Stimulated activated CD8-positive, alpha-beta memory T cell treated with anti-CD3 and anti-CD28 coated beads, Interleukin-15, amount 100 ng/mL, for 24 hours (primary cell): ENCODE measurements at places on chromosomes 3 and 15.

DNA sequence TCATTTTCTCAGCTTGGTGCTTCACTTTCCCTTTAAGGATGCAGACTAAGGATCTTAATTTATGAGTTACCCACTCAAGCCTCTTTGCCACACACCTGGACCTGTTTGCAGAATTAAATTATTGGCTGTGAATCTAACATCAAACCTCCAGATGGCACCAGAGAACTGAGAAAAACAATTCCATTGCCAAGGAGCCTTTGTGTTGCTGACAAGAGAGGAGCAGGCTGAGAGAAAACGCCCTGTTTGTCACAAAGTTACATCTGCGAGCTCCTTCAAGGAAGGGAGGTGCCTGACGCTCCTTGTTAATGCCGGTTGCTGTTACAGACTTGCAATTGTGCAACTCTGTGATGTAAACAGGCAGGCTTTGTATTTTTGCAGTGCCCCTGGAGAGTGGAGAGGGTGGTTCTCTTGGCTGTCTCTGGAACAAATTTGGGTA lies 36.3 kb upstream of the TMC3 start:
- DNase-seq: no peak

- no peak for DNase-seq
These were observed 147.6 kb downstream of the KLF13 start for GRCh38 chr15:31474059-31474868.

- no peak for DNase-seq
These were observed 53.7 kb downstream of the CD47 start for GRCh38 chr3:108036984-108037741.

DNA sequence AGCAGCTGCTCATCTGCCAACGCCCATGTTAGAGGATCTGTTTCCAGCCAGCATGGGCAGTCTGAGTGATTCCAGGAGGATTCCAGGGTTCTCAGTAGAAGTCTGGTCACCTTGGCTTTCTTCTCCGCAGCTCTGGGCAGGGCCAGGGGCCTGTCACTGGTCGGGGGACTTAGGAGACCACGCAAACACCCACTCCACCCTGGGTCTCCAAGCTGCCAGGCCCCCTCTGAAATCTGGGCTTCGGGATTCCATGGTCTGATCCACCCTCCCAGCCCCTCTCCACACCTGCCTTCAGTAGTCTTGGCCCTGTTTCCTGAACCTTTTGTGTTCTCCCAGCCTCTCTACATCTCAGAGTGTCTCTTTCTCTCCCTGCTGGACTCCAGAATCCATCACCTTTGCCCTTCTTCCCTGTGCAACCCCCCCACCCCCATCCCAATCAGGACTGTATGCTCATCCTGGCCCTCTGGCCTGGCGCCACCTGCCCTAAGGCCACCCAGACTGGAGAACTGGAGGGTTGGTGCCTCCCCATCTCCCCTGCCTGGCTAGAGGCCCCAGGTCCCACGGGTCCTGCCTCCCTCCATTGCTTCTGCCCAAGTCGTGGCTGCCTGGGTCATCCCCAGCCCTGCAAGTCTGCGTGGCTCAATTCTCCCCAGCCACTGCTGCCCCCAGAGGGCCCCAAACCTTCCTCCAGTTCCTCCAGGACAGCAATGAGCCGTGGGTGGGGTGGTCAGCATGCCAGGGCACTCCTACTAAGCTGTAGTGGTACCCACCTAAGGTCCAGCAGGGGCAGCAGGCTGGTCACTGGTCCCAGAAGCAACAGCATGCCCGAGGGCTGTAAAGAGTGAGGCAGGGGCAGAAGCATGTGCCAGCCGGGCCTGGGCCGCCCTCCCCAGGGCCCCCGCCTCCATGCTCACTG lies 102.8 kb downstream of the TBC1D2B start:
- DNase-seq: no peak

DNA sequence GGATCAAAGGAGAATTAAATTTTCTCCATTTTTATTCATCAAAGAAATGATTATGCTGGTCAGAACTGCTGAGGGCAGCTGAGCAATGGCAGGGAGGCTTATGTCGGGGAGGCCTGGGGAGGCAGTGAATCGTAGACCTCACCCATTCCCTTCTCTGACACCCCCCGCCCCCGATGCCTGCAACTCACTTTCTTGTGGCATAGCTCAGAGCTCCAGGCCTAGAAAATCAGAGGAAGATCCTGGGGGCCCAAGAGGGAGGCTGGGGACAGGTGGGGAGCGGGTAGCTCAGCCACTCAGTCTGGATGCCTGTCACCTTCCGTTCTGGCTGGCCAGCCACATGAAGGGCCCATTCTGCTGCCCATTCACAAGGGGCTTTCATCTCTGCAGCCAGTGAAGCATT lies 1.1 kb upstream of the DNAH1 start:
- DNase-seq: no peak

- DNase-seq: no peak
These were observed 22.8 kb upstream of the ZBTB38 start for GRCh38 chr3:141345528-141345927.
